NCI-H82 (cell line): ENCODE measurements at places on chromosomes 2 and 18.

DNA sequence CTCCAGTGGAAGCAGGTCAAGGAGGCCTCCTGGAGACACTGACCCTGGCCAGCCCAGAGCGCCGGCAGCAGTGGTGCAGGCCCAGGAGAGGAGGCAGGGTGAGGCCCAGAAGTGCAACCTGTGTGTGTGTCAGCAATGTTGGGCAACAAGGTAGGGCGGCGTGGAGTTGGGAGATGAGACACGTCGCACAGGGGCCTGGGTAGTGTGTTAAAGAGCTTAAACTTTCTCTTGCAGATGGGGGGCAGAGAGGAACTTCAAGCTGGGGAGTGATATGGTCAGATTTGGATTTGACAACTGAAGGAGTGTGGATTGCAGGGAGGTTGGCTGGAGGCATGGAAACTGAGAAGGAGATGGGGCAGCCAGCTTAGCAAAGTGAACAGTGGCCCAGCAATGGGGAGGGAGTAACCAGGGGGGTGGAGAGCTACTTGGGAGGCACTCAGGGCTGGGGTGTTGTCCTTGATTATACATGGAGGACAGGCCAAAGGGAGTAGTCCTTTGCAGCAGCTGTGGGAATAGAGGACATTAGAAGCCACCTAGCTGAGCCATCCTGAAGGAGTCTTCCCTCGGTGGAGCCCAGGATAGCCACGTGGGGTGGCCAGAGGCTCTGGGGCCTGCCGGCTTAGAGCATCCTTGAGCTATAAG lies 278.6 kb upstream of the HS6ST1 start:
- no peak for DNase-seq

DNA sequence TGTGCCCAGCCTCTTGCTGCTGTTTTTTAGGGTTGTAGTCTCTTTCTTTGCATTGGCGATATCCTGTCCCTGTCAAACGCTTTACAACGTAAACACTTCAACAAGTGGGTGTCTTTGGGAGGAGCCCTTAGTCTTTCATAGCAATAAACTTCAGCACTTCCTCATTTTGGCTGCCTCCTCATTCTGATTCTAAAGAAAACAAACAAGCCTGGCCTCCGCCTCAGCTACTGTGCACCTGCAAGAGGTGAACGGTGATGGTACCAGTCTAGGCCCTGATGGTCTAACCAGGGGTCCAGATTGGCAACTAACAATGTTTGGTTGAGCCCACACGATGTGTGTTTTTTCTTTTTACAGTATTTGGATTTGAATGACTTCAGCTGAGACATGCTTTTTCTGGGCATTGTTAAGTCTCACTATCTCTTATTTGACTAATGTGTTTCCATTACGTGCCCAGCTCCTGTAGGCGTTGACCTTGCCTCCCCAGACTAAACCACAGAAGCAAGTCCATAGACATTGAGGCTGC lies 53.2 kb upstream of the CUL3 start:
- DNase-seq = no peak

DNA sequence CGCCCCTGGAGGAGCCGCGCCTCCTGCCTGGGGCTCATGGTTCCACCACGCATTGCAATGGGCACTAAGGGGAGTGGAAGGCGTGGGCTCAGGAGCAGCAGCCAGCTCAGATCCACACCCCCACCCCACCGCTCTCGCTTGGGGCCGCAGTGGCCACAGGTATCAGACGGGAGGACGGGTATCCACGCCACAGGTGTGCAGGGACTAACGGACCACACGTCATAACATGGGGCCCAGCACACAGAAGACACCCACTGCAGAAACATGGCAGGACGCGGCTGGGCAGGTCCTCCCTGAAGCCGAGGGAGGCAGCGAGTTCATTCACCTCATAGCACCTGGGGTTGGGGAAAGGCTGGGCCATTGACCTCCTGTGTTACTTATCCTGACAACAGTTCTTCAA lies 13.0 kb downstream of the HDAC4 start:
- no peak for DNase-seq

- DNase-seq = peak; percentile 41
These were observed 146.0 kb downstream of the SETBP1 start for GRCh38 chr18:44826418-44827259.

- DNase-seq = no peak
These were observed 91.7 kb upstream of the HNMT start for GRCh38 chr2:137872577-137872976.

- DNase-seq = no peak
These were observed 66.7 kb downstream of the COPS8 start for GRCh38 chr2:237152361-237152760.

- no peak for DNase-seq
These were observed 27.7 kb downstream of the SMAD7 start for GRCh38 chr18:48922801-48923730.

DNA sequence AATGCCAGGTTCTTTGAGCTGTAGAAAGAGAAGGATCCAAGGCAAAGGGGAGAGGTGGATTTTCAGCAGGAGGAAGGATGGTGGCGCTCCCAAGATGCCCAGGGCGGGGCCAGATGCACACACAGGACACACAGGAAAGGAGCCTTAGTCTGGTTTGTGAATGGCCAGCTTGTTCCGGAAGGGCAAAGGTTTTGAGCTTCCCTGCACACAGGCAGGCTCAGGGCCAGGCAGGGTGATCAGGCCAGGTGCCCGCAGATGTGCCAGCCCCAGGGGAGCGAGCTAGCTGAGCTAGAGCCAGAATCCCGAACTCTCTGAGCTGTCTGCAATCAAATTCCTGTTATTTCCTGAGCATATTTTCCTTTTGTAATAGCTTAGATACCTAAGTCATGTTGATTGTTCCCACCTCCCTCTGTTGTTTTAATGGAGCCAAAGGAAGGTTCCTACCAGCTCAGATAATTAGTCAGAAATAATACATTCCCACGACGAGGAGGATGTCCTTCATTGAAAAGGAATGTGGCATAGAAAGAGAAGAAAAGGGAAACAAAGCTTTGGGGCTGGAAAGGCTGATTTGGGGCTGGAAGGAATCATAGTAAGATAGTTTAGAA lies 13.7 kb upstream of the OTOF start:
- DNase-seq = no peak

DNA sequence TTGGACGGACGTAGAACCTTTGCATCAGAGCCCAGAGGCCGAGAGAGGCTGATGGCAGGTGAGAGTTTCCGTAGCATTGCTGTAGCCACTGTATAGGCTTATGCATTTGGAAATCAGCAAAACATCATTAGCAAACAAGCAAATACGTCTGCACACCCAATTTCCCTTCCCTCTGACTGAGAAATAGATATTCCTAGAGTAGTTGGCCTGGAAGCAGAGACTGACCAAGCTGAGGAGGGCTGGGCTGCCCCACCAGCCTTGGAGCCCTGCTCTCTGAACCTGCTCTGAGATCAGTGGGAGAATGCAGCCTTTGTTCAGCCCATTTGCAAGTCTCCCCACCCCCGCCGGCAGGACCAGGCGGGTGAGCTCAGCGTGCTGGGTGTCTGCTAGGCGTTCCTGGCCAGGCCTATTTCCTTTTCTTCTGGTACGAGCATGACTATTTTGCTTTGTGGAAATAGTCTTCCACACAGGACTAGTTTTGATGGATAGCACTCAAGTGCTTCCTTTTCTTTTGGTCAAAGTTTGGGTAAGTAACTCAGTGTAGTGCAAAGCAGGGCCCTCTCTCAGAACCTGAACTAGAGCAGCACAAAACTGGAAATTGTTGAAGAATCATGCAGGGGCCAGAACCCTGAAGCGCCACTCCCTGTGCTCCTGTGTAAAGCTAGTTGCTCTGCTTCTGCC lies 21.9 kb upstream of the RNF149 start:
- DNase-seq = no peak

DNA sequence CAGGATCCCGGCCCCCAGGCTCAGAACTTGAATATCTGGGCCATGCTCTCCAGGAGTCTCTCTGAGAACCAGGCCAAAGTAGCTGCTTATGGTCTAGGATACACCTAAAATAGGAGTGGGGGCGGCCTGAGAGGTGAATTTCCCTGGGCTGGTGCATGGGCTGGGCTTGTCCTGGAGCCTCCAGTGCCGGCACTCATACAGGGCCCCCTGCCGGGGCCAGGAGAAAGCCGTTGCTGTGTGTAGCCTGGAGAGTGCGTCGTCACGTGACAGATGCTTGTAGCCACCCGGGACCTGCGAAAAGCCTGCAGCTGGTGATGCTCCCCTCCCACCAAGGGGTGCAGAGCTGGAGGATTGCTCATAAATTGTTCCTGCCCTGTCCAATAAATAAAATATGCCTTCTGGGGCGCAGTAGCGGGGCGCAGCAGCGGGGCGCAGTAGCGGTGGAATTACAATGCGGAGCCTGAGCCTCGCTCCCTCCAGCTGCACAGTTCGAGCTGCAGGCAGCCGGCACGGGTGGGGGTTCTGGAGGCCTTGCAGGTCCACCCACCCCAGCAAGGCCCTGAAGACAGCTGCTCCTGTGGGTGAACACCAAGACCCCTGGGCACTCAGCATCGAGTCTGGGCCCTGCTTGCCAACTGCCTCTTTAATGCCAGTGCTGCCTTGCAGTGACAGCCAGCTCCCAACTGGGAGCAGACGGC lies 289.9 kb downstream of the NDUFA10 start:
- DNase-seq = peak; percentile 50

- DNase-seq = peak; percentile 37
These were observed 191.5 kb downstream of the RAD51AP2 start for GRCh38 chr2:17326717-17327116.

DNA sequence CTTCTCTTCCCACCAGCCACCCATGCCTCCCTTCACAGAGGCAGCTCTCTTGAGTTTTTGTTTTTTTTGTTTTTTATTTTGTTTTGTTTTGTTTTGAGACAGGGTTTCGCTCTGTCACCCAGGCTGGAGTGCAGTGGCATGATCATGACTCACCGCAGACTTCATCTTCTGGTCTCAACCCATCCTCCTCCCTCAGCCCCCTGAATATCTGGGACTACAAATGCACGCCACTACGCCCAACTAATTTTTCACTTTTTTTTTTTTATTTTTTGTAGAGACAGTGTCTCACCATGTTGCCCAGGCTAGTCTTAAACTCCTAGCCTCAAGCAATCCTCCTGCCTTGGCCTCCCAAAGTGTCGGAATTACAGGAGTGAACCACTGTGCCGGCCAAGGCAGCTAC lies 161.4 kb downstream of the TRABD2A start:
- no peak for DNase-seq

- no peak for DNase-seq
These were observed 4.3 kb upstream of the MYO1B start for GRCh38 chr2:191240871-191241270.

DNA sequence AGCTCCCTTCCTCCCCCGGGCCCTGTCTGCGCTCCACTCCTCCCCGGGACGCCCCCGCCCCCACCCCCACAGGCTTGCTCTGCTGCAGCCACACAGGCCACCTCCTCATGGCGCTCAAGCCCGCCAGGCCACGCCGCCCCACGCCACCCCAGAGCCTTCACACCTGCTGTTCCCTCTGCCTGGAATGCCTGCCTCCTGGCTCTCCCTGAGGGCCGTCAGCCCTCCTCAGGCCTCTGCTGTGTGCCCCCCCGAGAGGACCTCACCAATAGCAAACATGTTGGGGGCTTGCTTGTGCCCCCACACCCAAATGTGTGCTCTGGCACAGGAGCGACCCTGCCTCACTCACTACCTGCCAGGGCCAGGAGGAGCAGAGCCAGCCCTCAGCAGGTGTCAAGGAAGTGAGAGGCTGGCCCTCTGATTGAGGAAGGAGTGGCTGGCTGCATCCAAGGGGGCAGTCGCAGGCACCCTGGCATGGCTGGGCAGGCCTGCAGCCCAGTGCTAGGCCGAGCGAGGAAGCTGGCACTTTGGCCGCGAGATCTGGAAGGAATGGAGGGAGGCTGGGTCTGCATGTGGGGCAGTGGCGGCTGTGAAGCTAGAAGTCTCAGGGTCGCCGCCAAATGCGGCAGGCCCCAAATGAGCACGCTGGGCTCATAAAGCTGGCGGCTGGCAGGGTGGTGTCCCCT lies 86.5 kb downstream of the INHBB start:
- DNase-seq = no peak

GRCh38 chr2:9950521-9951271 lies 797 bp upstream of the GRHL1 start:
- DNase-seq = peak; percentile 69

GRCh38 chr18:28095631-28096030 lies 81.3 kb downstream of the CDH2 start:
- no peak for DNase-seq

DNA sequence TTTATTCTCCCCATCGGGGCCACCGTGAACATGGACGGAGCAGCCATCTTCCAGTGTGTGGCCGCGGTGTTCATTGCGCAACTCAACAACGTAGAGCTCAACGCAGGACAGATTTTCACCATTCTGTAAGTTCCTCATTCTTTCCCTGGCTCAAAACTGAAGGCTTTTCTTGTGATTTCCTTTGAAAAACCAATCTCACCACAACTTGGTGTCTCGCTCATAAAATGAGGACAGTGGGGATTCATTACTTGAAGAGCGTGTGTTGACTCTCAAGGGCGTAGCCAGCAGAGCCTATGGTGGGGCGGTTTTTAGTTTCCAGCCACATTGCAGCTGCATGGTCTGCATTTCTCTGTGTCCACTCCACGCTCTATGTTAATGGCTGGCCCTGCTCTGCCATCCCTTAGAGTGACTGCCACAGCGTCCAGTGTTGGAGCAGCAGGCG lies 29.0 kb downstream of the SLC1A4 start:
- no peak for DNase-seq

- DNase-seq = no peak
These were observed 252.4 kb downstream of the LPIN1 start for GRCh38 chr2:11998626-11999378.

DNA sequence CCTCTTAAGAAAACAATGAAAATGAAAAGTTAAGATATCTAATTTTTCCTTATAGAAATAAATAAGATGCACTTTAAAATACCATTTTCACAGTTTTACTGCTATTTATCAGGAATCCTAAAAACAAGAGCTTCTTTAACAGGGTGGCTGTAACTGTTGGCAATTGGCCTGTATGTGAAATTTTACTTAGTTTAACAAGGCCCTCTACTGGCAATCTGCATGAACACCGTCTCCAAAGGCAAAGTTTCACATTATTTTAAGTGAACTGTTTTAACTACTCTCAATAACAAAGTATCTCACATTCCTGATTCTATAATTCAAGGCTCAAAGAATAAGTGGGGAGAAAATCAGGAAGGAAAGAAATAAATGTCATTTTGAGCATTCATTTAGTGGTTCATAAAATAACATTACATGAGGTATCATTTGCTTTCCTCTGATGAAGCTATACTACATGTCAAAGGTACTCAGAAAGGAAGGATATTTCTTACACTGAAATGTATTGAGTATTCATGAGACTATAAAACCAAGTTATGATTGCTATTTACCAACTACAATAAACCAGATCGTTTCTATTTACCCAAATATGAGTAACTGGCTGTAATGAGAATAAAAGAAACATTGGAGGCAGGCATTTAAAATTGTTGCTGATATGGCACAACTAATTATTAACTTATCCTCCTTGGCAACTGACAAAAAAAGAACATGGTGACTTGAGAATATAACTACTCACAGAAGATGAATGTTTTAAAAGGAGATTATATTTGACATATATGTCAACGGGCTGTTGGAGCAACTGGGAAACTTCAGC lies 7.0 kb downstream of the NCKAP5 start:
- DNase-seq = peak; percentile 77
